ENCODE measurements at places on chromosomes 2 and 18. TPM values are rescaled to one million over a fixed set of nuclear protein-coding genes. Genes with fewer than 3 reads are reported as not detected.

SELENOI gene
- total RNA-seq, result 27.7 TPM

DBI gene
- total RNA-seq, result 65.6 TPM

CRACDL gene
- 2.4 TPM for total RNA-seq

CHST9 gene
- total RNA-seq, result 7.0 TPM

DNA sequence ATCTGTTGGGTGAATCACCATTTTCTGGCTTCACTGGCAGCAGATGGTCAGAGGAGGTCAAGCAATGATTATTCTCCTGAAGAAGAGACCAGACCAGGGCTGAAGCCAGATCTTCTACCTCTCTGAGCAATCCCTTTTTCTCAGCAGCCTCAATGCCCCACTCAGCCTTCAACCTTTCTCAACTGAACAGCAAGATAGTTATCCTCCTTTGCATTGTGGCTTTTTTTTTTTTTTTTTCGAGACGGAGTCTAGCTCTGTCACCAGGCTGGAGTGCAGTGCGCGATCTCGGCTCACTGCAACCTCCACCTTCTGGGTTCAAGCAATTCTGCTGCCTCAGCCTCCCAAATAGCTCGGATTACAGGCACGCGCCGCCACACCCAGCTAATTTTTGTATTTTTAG, 50.5 kb downstream of the ZFP36L2 start:
- DNase-seq, result no peak

DNA sequence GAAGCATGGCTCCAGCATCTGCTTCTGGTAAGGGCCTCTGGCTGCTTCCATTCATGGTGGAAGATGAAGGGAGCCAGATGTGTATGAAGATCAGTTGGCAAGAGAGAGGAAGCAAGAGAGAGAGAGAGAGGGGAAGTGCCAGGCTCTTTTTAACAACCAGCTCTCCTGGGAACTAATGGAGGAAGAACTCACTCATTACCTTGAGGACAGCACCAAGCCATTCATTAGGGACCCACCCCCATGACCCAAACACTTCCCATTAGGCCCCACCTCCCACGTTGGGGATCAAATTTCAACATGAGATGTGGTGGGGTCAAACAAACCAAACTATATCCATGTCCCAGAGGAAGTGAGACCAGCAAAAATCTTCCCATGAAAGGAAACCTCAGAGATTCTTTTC, 124.8 kb upstream of the SIX2 start:
- no peak for DNase-seq

DNA sequence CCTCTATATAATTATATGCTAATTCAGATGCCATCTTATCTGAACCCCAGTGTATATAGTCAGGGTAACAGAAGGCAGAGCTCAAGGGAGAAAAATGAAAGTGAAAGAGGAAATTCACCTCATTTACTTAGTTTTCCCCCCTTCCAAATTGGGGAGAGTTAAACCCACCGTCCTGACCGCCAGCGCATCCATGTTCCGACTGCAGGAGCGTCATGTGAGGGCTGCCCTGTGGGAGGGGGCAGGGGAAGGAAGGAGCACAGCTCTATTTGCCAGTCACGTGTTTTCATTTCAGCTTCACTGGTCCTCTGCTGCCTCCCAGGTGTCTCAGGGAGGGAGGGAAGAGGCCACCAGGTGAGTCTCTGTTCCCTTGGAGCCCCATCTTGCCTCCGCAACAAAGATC, 13.2 kb downstream of the CNNM4 start:
- DNase-seq, result no peak

DNA sequence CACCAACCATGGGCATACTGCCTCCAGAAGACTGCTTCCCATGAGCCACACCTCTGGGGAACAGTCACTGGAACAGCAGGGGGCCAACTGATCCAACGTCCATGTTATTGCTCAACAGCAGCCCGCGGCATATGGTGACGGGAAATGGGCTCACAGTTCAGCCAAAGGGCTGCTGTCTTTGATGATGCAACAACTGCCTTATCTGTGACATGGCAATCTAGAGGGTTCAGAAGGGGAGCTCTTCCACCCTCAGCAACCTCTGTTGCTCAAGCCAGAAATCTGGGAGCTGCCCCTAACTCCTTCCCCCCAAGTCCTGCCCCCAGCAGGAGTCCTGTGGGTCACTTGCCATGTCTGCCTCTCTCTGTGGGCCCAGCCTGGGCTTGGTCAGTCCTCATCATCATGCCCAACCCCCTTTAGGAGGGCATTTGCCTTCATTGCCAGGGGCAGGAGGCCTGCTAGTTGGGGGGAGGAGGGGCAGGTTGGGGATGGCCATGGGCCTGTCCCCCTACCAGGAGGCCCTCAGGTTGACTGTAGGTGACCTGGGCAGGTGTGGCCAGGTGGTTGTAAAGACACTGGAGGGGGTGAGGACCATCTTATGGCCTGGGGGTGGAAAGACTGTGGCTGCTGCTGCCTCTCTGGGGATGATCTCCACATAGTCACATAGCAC, 212.9 kb downstream of the CYP26B1 start:
- no peak for DNase-seq

GRCh38 chr2:120299561-120299960, 46.4 kb upstream of the INHBB start:
- no peak for DNase-seq

GRCh38 chr2:49988276-49988675, 834.0 kb upstream of the FSHR start:
- no peak for DNase-seq

DNA sequence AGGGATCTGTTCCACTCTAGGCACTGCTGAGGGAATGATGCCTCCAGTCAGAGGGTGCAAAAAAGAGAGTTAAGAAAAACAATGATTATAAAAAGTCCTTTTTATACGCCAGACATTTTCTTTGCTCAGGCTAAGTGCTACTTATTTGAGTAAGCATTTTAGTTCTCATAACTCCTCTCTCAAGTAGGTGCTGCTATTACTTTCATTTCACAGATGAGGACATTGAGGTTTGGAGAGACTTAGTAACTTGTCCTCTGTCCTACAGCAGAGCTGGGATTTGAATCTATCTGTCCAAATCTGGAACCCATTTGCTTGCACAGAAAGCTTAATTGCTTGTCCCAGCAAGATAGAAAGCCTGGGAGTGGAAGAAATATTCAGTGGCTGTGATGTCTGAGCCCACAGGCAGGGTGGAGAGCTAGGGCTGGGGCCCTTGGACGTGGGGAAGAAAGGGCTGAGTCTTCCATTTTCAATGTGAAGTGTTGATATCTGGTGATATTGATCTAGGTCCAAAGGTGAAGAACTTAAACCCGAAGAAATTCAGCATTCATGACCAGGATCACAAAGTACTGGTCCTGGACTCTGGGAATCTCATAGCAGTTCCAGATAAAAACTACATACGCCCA, 5.8 kb downstream of the IL37 start:
- DNase-seq, result no peak

GRCh38 chr2:42194428-42194827, 25.3 kb downstream of the EML4 start:
- DNase-seq, result no peak

- no peak for DNase-seq
Observed at GRCh38 chr2:202858601-202859000, 13.0 kb downstream of the ICA1L start.

DNA sequence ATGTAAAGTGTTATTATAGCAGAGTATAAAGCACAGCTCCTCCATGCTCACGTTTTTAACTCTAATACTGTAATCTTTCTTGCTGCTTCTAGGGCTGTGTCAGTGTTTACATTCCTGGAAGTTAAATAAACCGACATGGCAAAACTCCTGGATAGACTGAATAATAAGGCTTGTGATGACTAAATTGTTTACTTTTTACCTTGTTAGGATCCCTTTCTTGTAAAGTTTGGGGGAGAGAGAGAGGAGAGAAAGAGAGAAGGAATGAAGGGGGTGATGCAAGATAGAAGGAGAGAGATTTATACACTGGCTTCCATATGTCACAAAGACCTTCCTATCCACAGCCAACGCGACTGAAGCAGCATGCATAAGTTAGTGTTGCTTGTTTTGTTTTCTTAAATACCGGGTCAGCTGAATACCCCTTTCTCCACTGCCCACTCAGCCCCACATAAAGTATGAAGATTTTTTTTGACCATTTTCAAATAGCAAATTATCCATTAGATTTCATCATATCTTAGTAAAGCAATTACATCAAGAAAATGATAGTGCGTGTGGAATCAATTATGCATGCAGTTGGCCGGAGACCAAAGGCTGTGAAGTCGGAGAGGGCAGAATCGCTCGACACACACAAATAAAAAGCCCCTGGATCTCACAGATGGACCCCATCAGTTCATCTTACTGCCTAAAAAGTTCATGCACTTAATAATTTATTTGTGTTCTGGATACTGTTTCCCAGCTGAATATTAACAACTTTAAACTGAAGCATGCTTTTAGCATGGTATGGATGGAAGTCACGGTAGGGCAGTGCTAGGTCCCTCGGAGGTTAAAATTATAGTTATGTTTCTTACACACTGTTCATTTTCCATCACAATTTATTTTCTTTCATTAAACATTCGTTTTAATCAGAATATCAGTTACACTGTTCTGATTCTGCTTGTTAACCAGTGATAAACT, 20.1 kb downstream of the BCL11A start:
- no peak for DNase-seq

DNA sequence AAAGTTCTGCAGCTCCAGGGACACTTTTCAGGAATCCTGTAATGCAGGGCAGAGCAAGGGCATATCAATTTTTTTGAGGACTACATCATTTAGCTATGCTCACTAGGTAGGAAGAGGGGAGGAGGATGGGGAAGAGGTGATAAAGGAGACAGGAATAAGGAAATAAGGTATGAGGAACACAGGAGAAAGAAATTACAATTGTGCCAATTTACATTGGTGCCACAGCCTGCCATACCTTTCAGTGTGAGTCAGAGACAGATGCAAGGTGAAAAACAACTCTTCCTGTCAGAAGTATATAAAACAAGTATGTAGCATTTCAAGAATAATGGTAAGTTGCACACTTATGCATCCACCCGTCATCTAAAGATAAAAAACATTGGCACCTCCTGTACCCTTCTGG, 5.4 kb upstream of the MRPS9 start:
- no peak for DNase-seq

GRCh38 chr2:226125176-226125883, 674.3 kb downstream of the IRS1 start:
- DNase-seq, result no peak

GRCh38 chr2:237511433-237511832, 24.4 kb downstream of the MLPH start:
- DNase-seq, result no peak

DNA sequence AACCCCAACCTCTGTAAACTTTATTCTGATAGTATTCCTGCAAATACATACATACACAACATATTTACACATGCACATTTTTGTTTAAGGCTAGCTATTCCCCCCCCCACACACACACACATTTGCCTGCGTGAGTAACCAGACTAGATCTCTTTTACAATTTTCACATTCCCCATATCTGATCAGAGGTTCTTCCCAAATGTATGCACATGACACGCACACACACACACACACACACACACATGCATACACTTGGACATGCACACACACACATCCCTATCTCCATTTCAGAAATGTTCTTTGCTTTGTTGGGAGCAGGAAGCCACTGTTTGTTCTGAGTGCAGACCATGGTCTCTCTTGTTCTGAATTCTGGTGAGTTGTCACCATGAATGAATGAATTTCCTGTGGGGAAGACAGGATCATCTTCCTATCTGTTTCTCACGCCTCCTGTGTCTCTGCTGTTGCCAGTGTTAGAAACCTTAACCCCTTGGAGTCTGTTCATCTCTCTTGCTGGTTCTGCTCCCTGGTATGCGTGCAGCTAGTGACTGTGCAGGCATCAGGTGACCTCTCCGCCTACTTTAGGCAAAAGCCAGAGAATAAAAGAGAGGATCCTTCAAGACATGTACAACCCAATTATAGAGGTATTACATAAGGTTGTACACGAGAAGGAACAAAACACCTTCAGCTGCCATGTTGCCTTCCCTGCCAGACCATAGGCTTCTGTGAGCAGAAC, 251.0 kb upstream of the RAB12 start:
- DNase-seq, result no peak

DNA sequence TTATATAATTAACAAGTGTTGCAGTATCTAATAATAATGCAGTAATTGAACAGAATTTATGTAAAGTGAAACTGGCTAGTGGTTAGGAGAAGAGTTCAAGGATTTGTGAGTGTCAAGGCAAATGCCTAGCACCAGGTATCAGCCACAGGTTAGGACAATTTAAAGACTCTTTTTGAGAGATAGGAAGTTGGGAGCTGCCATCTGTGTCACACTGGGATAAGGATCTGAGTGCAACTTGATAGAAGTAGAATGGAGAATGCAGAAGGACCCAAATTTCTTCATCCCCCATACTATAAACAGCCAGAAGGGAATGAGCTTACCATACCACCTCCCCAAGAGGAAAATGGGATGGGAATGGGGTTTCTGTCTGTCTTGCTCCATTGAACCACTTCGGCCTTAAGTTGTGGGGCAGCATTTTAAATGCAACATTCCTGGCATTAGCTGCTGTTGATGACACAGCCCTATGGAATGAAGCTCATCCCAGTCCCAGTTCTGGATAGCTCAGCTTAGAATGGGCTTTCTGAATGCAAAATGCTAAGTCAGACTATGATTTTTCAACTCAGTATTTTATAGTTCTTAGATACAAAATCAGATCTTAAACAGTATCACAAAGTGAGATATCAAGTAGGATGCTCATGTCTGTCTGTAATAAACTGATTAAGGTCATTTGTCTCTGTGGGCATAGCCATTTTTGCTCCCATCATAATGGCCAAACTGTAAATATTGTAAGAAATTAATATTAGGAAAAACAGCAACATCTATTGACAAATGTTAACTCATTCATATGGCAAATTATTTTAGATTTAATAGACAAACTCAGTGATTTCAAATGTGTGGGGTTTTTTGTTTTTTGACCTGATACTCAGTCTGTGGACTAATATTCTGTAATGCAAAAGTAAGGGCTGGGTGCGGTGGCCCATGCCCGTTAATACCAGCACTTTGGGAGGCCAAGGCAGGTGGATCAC, 44.0 kb downstream of the GPR155 start:
- DNase-seq, result no peak

GRCh38 chr2:232076272-232076671, 114.8 kb downstream of the DIS3L2 start:
- no peak for DNase-seq

- no peak for DNase-seq
Observed at GRCh38 chr18:28019425-28020108, 157.4 kb downstream of the CDH2 start.

- DNase-seq, result no peak
Observed at GRCh38 chr18:70024829-70025228, 77.2 kb upstream of the CD226 start.

- no peak for DNase-seq
Observed at GRCh38 chr2:62511636-62512035, 5.6 kb upstream of the TMEM17 start.

- no peak for DNase-seq
Observed at GRCh38 chr18:66900837-66901236, 296.9 kb upstream of the CDH19 start.

GRCh38 chr18:48778344-48779011, 172.3 kb downstream of the SMAD7 start:
- DNase-seq, result no peak
